ENCODE measurements at places on chromosomes 16 and 17.

GRCh38 chr17:67421869-67422273, 44.8 kb downstream of the PITPNC1 start:
- no peak for DNase-seq

DNA sequence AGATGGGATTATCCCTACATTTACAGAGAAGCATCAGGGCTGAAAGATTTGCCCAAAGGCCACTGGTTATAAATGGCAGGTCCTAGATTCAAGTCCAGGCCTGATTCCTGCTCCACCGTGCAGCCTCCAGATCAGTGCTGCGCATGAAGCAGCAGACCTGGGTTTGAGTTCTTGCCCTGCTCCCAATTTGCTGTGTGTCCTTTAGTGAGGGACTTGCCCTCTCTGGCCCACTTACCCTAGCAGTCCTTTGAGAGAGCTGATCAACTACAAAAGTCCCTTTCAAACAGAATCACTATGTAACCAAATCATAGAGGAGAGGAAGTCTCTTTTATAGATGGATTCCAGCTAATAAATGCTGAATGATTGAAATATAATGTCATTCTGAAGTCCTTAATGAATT, 200.4 kb downstream of the RAB11FIP4 start:
- DNase-seq = no peak

GRCh38 chr16:1787322-1788094, 4.7 kb downstream of the NUBP2 start:
- no peak for DNase-seq

GRCh38 chr17:56603486-56604238, 10.2 kb downstream of the NOG start:
- no peak for DNase-seq

DNA sequence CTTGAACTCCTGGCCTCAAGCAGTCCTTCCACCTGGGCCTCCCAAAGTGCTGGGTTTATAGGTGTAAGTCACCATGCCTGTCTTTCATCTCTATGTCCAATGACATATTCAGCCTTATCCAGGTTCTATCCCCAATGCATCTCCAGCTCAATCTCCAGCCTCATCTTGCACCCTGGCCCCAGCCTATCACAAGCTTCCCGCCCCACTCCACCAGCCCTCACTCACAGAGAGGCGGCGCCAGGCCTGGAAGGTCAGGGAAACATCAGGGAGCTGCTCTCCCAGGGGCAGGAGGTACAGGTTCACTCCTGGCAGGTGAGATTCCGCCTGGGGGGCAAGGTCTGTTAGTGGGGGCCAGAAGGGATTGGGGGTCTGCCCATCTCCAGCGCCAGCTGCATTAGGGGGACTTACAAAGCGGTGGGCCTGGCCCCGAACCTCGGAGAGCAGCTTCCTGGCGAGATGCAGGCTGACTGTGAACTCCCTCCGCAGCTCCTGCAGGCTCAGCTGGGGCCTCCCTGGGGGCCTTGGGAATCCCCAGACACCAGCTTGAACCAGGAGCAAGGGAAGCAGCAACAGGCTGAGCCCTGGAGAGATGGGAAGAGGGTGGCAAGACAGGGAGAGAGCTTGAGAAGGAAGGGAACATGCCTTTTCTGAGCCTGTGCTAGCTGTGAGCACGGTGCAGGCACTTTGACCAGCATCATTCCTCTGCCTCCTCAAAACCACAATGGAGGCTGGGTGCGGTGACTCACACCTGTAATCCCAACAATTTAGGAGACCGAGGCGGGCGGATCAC, 3.0 kb downstream of the IL27 start:
- DNase-seq = no peak

DNA sequence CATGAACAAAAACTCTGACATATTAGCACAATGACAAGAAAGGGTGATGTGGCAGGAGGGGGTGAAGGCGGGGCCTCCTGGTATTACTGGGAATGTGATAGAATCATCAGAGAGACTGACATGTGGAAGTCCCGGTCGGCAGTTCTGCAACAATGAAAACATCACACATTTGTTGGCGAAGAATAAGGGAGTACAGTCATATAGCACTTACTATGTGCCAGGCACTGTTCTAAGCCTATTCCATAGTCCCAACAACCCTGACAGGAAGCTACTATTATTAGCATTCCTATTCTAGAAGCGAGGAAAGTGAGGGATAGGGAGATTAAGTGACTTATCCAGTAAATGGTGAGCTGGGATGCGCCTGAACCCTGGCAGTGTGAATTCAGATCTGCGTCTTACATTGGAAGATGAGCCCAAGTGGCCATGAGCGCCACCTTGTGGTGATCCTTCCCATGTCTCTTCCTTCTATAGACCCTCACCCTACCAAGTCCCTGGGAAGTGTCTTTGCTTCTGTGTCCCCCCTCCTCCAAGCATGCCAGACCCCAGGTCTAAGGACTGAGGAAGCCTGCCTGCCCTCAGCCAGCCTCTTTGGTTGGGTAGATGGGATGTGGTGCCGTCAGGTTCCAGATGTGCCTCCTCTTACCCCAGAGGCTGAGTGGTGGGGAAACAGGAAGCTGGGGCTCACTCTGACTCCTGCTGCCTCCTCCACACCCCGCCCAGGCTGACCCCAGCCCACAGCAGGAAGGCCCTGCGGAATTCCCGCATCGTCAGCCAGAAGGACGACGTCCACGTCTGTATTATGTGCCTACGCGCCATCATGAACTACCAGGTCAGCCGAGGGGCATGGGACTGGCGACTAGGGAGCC, 14.0 kb downstream of the FMNL1 start:
- peak; percentile 53 for DNase-seq

GRCh38 chr17:76670020-76670717, 26.6 kb upstream of the ST6GALNAC1 start:
- DNase-seq = no peak

- no peak for DNase-seq
These were observed 3.5 kb downstream of the CHAD start for GRCh38 chr17:50465171-50465570.

GRCh38 chr16:50724306-50724705, 17.6 kb upstream of the CYLD start:
- no peak for DNase-seq

- DNase-seq = no peak
These were observed 16.7 kb upstream of the ALKBH5 start for GRCh38 chr17:18166894-18167293.

DNA sequence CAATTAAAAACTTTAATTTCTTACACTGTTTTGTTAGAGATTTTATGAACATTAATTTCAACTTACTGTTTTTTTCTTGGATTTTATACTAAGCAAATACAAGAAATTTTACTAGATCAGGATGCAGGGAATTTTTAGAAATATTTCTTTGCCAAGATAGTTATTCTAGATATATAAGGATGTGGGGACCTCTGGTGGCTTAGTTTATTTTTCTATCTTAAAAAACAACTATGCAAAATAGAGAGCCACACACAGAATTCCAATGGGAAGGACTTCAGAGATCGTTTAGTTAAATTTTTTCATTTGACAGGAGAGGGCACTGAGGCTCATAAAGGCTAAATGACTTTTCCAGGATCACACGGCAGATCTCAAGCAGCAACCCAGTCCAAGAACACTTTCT, 23.0 kb upstream of the CAPNS2 start:
- no peak for DNase-seq

GRCh38 chr16:48918520-48919258, 308.7 kb upstream of the N4BP1 start:
- no peak for DNase-seq

- DNase-seq = no peak
These were observed 22.1 kb upstream of the PITPNM3 start for GRCh38 chr17:6578491-6578890.

DNA sequence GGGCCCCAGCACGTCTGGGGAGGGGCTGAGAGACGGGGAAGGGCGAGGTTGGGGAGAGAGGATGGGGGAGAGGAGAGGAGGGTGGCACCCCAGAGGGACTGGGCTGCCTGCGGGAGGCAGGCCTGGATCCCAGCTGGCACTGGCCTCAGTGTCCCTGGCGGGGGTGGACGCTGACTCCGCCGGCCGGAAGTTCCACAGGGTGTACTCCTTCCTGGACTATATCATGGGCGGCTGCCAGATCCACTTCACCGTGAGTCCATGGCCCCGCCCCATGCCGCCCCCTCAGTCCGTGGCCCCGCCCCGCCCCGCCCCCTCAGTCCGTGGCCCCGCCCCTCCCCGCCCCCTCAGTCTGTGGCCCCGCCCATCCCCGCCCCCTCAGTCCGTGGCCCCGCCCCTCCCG, 11.3 kb downstream of the CPNE7 start:
- no peak for DNase-seq

- DNase-seq = no peak
These were observed 98.8 kb downstream of the DYNLRB2 start for GRCh38 chr16:80639636-80640035.

DNA sequence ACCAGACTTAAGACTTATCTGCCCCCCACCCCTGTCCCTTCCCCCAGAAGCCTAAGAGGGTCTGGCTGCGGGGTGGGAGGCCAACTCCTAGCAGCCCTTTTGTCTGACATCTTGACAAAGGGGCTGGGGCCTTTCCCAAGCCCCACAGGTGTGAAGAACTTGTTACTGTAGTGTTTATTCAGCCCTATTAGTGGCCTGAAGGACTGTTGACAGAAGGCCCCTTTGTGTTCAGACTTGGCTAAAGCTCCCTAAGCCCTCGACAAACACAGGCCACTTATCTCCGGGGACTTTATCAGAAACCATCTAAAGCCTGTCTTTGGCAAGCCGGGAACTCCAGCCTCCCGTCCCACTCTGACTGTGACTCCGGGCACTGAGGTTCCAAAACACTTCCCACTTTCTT, 129.8 kb downstream of the NTN1 start:
- no peak for DNase-seq

DNA sequence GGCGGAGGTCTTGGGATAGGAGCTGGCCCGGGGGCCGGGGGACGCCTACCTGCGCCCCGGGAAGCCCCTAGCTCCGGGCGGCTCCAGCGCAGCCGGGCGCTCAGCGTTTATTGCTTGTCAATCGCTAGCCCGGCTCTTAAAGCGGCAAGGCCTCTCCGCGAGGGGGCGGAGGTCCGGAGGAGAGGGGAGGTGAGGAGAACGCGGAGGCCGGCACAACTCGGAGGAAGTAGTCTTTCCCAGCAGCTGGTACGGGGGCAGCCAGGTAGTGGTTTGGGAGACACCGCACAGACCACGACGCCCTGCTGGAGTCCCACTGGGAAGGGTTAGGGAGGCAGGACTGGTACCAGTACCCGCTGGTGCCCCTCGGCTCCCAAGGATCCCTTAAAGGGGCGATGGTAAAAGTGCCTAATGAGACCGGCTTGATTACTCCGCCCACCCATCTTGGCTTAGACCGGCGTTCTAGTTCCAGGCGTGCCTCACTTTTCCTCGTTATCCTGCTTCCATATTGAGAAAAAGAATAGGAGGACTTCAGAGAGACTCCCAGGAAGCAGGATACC, at the start of gene MPP2:
MPP2 (minus strand) TSS at position 112 of the 557 bp plus-strand sequence. CDS start 3,076 bp downstream, outside the sequence.
- peak; percentile 74 for DNase-seq

DNA sequence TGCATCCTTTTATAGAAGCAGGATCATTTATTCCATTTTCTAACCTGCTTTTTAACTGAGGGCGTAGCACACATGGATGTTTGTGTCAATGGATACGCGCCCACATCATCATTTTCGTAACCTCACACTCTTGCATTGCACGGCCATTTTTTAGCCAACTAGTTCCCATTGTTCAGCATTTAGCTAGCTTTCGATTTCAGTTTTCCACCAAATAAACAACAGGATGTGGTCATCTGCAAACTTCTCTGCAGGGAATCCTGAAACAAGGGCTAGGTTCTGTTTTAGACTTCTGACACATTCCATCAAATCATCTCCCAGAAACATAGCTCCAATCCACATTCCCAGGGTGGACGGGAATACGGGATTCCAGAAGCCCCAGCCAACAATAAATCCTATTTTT, 6.4 kb downstream of the CYB561 start:
- DNase-seq = no peak

- DNase-seq = no peak
These were observed 167.8 kb downstream of the KATNIP start for GRCh38 chr16:27717726-27718125.

GRCh38 chr16:70417661-70418060, 21.2 kb downstream of the ST3GAL2 start:
- DNase-seq = no peak

DNA sequence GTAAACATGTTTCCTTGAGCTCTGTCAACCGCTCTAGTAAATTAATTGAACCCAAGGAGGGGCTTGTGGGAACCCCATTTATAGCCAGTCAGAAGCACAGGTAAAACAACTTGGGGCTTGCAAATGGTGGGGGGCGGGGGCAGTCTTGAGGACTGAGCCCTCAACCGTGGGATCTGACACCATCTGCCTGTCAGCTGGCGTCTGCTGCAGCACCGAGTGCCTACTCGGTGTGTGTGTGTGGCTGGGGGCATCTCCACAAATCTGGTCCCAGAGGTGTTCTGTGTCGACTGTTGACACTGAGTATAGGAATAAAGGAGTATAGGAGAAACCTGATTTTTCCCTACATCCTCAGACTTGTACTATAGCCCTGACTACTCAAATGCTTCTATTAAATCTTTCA, 20.6 kb downstream of the CREBBP start:
- DNase-seq = no peak

- no peak for DNase-seq
These were observed 6.8 kb upstream of the ZNF594 start for GRCh38 chr17:5198472-5198871.

DNA sequence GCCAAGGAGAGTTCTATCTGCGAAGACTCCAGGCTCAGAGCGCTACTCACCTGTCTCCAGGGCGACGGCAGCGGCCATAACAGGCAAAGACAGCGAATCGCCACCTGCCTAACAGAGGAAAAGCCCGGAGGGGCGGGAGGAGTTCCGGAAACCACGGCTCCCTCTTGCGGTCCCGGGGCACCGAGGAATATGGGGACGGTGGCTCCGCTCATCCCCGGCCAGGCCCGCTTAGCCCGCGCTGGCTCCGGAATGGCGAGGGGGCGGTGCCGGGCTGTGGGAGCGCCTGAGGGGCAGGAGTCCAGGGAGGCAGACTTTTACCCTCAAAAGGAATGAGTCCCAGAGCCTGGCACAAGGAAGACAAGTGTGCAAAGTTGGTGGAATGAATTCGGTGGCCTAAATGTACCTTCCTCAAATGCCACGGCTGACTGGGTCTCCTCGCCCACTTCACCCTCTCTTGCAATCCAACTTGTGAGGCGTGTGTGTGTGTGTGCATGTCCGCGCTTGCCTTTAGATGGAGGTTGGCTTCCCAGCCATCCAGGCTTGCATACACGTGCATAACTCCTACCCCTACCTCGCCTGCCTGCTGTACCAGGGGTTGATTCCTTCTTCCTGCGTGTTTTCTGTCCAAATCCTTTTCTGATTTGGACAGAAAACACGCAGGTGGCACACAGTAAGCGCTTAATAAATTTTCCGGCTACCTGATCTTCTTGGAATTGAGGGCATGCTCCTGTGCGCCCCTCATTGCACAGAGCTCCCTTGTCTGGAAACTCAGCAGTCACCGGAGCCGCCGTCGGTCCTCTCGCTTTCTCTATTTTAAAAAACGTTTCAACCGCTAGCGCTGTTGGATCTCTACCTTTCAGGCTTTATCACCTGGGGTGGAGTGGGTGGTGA, 3.5 kb downstream of the C17orf100 start:
- DNase-seq = peak; percentile 89

- no peak for DNase-seq
These were observed 71.5 kb upstream of the N4BP1 start for GRCh38 chr16:48681520-48681919.

DNA sequence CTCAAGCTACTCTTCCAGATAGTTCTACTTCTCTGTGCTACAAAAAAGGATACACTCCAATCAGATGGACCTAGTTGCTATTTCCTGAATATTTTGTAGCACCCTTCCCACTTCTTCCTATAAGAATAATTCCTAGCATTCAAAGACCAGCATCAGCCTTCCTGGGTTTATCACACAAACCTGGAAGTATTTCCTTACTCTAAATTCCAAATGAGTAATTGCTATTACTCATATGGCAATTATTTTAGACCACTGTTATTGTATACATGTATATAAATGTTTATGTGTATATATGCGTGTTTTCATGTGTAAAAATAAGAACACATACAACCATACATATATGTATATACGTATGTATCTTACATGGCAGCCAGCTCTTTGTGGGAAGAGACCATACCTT, 130.6 kb downstream of the MYO1D start:
- no peak for DNase-seq
